Activated CD4-positive, alpha-beta T cell treated with anti-CD3 and anti-CD28 coated beads for 1 hour (primary cell): ENCODE measurements at places on chromosomes 16 and 17.

- no peak for DNase-seq
These were observed 682.1 kb upstream of the SOX9 start for GRCh38 chr17:71438631-71439146.

DNA sequence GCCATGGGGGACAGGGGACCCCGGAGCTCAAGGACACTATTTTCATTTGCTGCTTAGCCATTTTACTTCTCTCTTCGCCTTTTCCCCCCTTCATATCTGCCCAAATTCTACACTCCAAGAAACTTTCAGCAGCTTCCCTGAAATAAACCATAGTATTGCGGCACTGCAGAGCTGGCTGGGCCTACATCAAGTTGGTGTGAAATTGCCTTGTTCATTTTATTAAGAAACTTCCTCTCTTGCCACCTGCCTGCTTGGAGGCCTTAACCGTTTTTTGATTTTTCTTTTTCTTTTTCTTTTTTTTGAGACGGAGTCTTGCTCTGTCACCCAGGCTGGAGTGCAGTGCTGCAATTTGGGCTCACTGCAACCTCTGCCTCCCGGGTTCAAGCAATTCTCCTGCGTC is 7.4 kb upstream of the CPNE2 start:
- no peak for DNase-seq

DNA sequence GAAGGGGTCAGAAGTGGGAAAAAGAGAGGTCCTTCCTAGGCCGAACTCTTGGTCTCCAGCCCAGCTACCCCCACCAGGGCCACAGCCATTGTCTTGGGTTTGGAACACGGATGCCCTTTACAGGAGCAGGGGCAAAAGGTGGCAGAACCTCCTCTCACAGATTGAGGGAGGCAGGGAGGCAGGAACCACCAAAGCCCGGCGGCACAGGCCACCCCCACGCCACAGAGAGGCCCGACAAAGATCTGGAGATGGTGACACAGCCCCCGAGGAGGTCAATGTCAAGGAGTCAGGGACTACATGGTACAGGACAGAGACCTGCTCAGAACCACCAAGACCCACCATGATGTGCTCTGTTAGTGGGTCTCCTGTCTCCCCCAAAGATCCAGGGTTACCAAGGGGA is 44.4 kb upstream of the DLX4 start:
- DNase-seq: no peak

- DNase-seq: no peak
These were observed 14.1 kb upstream of the CCDC154 start for GRCh38 chr16:1458336-1458976.

DNA sequence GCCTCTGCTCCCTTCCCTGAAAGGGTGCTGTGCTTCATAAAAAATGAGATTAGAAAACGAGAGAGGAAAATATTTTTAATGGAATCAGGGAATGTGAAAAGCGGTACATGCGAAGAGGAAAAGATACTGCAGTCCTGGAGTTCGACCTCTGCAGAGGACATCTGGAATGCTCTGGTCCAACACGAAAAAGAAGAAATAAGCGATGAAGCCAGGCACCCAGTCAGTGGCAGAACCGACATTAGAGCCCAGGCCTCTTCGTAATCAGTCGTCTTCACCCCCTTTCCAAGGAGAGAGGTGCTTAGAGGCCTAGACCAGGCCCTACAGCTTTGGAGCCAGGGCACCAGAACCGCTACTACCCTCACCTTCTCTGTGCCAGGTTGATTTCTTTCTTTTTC is 459 bp upstream of the MARCHF10 start:
- DNase-seq: no peak

DNA sequence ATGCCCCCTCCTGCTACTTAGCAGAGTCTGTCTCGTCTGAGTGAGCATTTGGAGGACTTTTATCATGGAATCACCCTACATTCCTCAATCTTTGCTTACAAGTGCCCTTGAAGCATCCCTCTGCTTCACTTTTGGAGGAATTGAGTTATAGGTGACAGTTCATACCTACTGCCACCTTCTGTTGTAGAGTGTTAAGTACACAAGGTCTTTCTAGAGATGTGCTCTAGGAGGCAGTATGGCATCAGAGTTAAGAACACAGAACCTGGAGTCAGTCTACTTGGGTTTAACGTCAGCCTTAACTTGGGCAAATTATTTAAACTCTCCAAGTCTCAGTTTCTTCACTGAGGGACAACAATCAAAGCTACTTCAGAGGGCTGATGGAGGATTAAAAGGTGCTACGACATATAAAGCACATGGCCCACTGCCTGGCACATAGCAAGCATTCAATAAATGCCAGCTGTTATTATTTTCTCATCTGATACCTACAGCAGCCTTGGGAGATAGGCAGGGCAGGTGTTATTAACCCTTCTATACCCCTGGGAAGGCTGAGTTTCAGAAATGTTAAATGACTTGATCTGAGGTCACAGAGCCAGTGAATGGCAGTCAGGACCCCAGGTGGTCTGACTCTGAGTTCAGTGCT is 62.2 kb downstream of the UTP18 start:
- DNase-seq: no peak
